Fibroblast of skin of abdomen (primary cell): ENCODE measurements at places on chromosomes 1 and 21.

DNA sequence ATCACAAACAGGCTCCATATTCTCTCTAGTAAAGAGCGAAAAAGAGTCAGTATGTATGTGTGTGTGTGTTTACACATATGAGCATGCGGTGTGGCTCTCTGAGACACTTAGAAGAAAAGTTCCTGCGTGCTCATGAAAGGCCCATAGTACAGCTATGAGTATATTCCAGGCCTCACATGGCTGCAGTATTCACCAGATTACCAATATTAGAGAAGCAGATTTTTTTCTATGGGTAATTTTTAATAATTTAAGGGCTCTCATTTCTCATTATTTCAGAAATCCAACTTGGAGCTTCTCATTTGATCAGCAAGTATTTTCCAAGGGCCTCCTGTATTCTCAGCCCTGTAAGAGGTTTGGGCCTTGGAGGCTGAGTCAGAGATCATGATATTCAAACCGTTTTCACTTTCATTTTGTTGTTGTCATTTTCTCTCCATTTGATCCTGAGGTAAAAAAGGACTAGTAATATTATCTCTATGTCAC is 232.9 kb upstream of the SGIP1 start:
- DNase-seq: no peak

GRCh38 chr1:234369033-234369430 is 4.2 kb upstream of the COA6 start:
- no peak for DNase-seq

- DNase-seq: no peak
Observed at GRCh38 chr1:85847356-85847755, 139.1 kb upstream of the ZNHIT6 start.

DNA sequence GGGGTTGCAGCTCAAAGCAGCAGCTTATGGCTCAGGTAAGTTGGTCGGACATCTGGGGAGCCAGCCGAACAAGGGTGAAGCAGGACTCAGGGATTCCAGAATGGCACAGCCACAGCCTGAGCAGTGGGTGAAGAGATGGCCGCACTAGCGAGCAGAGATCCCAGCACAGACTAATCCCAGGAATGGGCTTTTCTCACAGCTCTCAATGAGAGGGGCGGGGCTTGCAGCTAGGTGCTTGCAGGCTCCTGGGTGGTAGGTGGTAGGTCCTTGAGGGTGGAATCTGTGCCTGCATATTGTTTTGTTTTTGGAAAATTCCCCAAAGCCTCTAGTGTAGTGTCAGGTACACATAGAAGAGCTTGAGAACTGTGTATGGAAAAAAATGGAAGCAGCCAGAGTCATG is 9.0 kb downstream of the KIAA0040 start:
- no peak for DNase-seq

DNA sequence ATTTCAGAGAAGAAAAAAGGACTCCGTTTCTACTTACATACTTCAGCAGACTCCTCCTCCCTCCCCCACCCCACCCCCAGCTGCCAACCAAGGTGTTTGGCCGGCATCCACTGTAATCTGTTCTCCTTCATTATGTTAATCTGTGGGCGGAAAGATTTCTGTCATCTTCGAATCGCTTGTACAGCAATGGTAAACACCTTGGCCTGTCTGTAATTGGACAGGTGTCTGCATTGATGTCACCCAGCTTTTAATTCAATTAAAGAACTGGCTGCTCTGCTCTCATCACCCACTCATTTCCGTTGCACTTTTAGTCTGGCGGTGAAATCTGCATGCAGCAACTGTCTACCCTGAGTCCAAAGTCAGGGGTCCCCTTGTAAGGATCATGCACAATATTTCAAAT is 368.6 kb downstream of the USH2A start:
- no peak for DNase-seq

DNA sequence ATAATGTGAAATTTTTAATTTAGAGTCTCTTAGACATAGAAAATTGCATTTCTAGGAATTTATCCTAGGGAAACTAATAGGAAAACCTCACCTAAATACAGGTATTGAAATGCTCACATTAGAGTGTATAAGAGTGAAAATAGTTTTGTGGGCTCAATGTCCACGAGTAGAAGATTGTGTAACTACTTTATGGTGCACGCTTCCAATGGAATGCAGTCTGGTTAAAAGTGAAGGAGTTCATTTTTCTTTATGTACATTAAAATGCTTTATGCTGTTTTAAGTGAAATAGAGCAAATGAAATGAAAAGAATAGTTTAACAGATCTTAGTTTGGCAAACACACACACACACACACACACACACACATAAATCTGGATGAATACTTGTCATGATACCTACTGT is 278.2 kb downstream of the USP25 start:
- DNase-seq: peak; percentile 64

DNA sequence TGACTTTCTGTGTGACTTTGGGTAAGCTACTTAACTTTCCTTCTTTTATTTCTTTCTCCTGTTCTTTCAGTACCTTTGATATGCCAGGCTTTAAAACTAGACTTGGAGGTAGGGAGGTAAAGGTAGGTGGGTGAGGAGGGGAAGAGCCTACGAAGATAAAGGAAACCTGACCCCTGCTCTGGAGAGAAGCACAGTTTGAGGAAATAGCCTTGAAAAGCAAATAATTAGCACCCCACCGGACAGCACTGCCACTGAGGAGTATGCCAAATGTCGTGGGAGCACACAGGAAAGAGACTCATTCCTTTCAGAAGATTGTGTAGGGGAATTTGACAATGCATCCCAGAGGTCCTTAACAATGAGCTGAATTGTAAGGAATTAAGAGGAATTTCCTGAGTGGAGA is 65.2 kb upstream of the SPAG17 start:
- DNase-seq: no peak

GRCh38 chr1:18945401-18945849 is 11.1 kb downstream of the IFFO2 start:
- DNase-seq: peak; percentile 93

- DNase-seq: no peak
Observed at GRCh38 chr21:31711326-31711725, 20.6 kb downstream of the SCAF4 start.

GRCh38 chr1:79042539-79042938 is 36.0 kb upstream of the ADGRL4 start:
- DNase-seq: peak; percentile 4

DNA sequence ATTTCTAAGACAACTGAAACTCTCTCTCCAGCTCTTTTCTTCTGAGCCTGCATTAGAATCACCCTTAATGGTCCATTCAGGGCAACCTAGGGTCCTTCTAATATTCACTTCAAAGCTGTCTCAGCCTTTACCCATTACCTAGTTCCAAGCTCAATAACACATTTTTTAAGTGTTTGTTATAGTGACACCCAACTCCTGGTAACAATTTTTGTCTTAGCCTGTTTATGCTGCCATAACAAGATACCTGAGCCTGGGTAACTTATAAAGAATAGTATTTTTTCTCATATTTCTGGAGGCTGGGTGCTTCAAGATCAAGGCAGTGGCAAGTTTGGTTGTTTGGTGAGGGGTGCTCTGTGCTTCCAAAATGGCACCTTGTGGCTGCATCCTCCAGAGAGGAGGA is 531.5 kb upstream of the USP24 start:
- DNase-seq: no peak

DNA sequence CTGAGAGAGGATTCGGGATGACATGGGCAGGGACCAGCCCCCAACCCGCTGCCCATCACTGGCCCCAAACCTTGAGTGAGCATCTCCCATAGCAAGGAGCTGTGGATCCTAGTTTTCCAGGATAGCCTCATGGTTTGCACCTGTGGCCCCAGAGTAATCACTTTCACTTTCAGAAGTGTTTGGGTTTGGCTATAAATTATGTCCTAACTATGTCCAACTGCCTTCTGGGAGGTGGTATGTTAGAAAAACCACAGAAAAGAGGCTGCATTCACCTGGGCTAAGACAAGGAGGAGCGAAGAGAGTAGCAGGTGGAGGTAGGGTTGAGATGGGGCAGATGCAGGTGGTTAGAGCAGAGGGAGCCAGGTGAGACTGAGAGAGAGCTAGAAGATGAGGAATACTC is 19.4 kb upstream of the CLIC6 start:
- no peak for DNase-seq

GRCh38 chr21:40886931-40887330 is 40.0 kb upstream of the DSCAM start:
- DNase-seq: no peak

GRCh38 chr1:43229826-43230780 is 39.7 kb upstream of the TMEM125 start:
- DNase-seq: no peak

GRCh38 chr1:105730701-105731100 is 1325.8 kb upstream of the PRMT6 start:
- no peak for DNase-seq

DNA sequence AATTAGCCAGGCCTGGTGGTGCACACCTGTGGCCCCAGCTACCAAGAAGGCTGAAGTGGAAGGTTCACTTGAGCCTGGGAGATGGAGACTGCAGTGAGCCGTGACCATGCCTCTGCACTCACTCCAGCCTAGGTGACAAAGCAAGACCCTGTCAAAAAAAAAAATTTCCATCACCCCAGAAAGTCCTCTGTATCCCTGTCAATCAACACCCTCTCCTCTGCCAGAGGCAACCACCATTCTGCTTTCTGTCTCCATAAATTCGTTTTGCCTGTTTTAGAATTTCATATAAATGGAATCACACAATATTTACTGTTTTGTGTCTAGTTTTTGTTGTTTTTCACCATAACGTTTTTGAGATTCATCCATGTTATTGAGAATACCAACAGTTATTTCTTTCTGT is 141.6 kb upstream of the SLC45A1 start:
- DNase-seq: no peak

- no peak for DNase-seq
Observed at GRCh38 chr1:40120128-40120527, 23.1 kb upstream of the PPT1 start.

DNA sequence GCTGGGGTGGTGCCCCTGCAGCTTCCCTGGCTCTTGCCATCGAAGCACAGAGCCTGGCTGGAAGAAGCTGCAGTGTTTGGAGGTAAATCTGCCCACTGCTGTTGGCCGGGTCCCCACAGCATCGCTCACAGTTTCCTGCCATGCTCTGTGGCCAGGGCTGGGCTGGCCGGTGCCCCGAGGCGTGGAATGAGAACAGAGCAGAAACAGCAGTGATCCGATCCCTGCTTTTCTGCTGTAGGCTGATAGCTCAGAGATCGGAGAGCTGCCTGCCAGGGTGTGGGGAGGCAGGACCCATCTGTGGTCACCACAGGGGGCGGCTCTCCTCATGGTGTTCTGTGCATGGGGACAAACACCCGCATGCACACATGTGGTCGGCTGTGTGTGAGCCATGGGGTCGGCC is 11.5 kb downstream of the SLC45A1 start:
- DNase-seq: no peak

GRCh38 chr21:35234725-35235124 is 185.6 kb upstream of the RUNX1 start:
- no peak for DNase-seq

DNA sequence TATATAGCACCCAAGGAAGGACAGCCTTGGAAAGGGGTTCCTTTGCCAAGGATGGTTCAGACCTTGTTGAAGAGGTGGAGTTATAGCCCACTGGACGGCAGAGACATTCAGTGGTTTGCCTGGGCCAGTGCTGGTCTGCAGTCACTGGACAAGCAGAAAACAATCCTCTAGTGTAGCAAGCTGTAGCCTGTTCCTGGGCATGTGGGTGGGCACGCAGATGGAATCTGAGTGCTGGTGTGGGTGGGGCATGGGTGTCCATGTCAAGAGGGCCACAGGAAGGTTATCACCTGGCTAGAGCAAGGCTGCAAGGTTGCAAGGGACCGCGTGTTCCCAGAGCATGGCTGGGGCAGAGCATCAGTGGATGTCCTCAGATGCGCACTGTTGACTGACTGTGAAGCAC is 244.7 kb downstream of the PTPRU start:
- no peak for DNase-seq

GRCh38 chr1:184693011-184693410 is 61.6 kb downstream of the EDEM3 start:
- peak; percentile 88 for DNase-seq

DNA sequence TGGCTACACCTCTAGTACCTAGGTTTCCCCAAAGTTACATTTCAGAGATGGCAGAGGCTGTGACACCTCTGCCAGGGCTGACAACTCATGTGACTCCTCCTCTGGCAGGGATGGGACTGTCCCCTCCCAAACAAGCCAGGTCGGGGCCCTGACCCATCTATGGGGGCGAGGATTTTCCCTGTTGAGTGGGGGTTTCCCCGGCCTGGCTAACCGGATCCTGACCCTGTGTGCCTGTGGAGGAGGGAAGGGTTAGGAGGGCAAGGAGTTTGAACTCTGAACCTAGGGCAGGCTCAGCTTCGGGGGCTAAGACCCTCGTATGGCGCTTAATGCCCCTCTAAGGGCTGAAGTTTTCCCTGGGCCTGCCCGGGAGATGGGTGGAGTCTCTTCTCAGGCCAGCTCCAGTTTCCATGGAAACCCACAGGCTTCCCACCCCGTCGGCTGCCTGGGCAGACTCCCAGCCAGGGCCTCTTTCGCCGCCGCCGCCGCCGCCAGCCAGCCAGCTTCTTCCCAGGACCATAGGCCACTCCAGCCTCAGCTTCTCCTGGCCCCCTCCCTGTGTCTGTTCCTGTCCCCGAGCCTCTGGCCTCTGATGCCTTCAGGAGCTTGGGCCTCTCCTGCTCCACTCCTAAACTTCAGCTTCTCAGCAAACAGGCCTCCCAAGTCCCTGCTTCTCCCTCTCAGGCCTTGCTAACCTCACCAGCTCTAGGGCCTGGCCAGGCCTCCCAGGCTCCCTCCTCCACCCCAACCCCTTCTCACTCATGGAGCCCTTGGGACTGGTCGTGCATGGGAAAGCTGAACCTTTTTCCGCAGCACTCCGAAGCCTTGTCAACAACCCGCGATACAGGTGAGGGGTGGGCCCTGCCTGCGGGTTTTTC is at the start of gene BTBD19:
Gene BTBD19, plus strand, starts transcription at position 461 of the 875 bp plus-strand sequence. Its CDS starts 298 bp downstream, at position 759.
- peak; percentile 90 for DNase-seq

DNA sequence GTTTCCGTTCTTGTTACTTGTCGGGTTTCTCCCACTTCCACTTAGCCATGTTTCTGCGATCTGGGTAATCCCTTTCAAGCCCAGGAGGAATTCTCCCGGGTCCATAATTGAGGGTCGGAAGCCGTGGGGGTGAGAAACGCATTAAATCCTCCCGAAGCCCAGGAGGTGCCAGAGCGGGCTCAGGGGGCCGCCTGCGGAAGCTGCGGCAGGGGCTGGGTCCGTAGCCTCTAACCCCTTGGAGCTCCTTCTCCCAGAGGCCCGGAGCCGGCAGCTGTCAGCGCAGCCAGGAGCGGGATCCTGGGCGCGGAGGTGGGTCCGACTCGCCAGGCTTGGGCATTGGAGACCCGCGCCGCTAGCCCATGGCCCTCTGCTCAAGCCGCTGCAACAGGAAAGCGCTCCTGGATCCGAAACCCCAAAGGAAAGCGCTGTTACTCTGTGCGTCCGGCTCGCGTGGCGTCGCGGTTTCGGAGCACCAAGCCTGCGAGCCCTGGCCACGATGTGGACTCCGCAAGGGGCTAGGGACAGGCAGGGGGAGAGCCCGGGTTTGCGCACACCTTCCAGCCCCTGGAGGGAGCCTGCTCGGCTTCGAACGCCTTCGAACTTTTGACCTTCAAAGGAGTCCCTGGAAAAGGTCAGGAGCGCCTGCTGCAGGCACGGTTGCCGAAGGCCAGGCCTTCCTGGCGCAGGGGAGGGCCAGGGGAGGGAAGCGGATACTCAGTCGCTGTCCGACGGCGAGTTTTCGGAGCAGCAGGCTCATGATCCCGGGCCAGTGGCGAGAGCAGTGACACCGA is 1.7 kb upstream of the SIM2 start:
- no peak for DNase-seq
